ENCODE measurements at places on chromosomes 5 and 9.

- no peak for DNase-seq
These were observed 353.5 kb upstream of the RFX3 start for GRCh38 chr9:3879315-3879714.

DNA sequence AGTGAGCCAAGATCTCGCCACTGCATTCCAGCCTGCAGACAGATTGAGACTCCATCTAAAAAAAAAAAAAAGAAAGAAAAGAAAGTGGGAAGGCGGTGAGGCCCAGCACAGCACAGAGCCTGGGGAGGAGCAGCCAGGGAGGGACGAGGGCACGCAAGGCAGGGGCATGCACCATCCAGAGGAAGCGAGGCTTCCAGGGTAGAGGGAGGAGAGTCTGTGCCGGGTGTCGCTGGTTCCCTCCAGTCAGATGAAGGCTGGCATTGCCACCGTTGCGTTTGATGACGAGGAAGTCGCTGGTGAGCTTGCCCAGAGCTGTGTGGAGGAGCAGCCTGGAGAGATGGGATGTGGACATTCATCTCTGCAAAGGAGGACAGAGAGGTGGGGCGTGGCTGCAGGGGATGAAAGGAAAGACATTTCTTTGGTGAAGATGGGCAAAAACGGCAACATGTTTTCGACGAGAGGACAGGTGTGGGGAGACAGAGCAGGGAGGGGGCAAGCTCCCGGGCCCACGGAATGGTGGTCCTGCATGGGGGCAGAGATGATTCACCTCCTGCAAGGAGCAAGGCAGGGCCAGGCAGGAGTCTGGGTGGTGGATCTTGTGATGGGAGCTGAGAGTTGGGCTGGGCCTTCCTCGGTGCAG, 18.6 kb upstream of the OLFM1 start:
- DNase-seq, result no peak

GRCh38 chr5:33238826-33239695, 201.7 kb upstream of the TARS1 start:
- no peak for DNase-seq

DNA sequence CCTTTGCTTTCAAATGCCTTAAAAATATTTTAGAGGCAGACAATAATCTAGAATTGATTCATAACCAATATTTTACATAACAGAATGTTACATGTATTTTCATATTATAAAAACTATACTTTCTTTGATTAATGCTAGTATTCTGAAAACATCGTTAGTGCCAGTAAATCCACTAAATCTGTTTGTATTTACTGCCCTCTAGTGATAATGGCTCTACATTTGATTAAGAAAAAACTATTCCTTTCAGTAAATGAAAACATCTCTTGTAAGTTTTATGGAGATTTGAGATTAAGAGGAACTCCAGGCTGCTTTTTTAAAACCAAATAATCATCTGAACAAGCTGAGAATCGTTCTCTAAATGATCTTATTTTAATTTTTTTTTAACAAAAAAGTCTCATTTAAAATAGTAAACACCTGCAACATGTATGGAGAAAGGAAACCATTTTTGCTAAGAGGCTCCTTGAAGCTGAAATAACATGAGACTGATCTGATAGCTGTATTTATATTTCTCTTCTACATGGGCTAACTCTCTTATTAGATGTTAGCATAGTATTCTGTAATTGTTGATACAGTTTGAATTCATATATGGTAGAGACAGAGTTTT, 424.7 kb downstream of the RAB3C start:
- peak; percentile 28 for DNase-seq

GRCh38 chr5:95557841-95558240, 2.9 kb downstream of the ARSK start:
- no peak for DNase-seq

GRCh38 chr5:171920765-171921391, 85.6 kb downstream of the FBXW11 start:
- DNase-seq, result no peak

- DNase-seq, result no peak
These were observed 155.9 kb downstream of the NR2F1-AS1 start for GRCh38 chr5:93425096-93425495.

DNA sequence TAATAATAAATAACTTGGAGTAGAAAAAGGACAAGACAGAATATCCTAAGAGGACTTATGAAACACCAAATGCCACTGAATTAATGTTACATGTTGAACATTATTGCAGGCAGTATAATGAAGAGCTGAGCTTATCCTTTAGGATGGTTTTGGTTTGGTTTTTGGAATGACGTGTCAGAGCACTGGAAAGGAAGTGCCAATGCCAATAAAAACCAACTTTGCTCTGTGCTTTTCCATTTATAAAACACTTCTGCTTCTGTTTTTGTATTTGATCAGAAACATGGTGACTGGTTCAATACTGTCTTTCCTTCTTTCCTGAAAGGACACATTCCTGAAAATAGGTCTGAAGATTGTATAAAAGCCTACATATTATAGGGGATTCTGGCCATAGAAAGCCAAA, 4.2 kb downstream of the MEGF10 start:
- no peak for DNase-seq

DNA sequence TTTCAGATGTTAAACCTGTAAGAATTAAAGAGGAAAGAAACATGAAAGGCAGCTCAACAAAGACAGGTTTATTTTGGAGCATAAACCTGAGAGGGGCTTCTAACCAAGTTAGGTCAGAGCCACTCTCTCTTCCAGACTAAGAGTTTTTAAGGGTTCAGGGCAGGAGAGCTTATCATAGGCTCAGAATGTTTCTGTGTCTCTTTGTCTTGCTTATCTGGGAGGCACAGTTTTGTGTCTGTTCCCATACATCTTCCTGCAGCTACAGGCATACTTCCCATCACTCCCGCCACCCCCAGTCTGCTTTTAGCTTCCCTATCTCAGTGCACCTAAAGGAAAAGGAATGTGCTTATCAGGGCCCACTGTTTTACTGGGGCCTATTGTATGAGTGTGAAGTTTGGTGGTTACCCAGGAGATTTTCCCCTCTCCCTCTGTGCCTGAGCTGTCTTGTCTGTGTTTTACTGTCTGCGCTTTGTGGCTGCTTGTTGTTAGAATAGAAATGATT, 21.9 kb downstream of the CD14 start:
- DNase-seq, result no peak

- no peak for DNase-seq
These were observed 209.3 kb downstream of the DAB2IP start for GRCh38 chr9:121860744-121861143.

GRCh38 chr5:1763548-1763911, 36.1 kb downstream of the MRPL36 start:
- DNase-seq, result peak; percentile 45

GRCh38 chr5:145056800-145057199, 778.3 kb downstream of the PRELID2 start:
- DNase-seq, result no peak

GRCh38 chr5:111784491-111785181, 27.6 kb upstream of the NREP start:
- DNase-seq, result no peak

DNA sequence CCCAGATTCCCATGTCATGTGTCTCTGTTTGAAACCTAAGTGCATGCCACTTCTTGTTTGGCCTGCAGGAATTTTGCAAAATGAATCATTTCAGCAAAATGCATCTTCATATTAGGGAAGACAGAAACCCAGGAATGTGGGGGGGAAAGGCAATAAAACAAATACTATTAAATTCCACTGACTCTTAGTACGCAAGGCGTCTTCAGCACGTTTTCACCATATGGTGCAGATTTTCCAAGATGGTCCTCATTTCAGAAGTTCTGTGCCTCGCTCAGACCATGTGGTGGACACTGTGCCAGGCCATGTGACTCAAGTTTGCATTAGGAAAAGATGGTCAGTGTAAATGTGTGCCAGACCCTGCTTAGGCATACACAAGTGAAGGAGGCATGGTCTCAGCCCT, 184.0 kb downstream of the ACTL7B start:
- no peak for DNase-seq

DNA sequence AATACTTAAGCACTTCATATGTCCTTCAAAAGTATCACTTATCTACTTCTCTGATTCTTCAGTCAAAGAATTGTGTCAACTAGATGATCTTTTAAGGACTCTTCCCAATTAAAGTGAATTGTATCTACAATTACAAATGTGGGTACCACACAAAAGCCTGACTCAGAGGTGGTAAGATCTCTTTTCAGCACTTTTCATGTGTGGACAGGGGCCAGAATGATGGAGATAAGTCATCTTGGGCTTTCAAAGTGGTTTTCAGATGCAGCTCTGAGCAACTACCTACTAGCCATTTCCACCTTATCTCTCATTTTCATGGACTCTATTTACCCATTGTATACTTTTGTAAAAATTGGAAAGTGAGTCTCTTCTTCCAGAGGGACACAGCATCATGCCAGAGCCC, 8.4 kb downstream of the COX7C start:
- no peak for DNase-seq

DNA sequence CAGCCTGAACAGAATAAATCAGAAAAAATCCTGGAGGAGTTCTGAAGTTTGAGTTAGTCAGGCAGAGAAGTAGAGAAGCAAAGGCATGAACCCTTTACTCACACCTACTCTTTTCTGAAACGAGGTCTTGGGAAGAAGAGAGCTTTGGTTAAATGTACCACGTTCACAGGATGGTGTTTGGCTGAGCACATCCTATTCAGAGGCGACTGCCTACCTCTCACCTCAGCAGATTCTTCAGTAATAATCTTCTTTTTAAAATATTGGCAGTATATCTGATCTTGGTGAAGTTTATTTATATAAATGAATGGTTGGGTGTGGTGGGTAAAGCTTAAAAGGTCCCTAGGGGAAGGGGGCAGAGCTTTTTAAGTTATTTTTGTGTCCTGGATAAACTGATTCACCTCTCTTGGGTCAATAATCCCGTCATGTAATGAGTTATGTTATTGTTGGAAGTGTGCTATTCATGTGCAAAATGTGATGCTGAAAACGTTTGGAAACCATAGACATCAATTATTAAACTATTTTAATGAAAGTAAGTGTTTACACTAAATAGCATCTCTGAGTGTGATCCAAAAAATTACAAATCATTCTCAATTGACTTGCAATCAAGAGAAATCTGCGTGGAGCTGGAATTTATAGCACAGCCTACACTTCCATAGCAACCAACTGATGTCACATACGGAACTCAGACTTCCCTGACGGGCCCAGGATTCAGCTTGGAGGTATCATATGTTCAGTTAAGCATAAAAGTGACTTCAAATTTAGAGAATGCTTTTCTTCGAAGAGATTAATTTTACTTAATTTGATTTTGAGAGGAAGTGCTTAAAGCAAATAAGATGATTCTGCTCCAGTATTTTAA, 94.3 kb upstream of the EQTN start:
- DNase-seq, result no peak

DNA sequence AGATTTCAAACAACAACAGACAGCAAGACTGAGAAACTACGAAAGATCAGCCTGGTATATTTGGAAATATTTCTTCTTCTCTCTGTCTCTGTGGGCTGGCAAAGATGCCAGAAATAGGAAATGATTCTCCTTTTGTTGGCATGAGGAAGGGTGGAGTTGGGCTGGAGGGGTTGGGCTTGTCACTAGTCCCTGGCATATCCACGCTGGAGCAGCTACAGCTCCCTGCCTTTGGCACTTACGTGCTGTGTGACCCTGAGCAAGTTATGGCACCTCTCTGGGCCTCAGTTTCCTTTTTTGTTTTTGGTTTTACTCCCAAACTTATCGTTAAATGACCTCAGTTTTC, 354 bp upstream of the KCNMB1 start:
- no peak for DNase-seq

GRCh38 chr9:110179734-110180133, 28.2 kb downstream of the C9orf152 start:
- DNase-seq, result no peak

- DNase-seq, result no peak
These were observed 166.7 kb downstream of the PAPPA start for GRCh38 chr9:116320290-116320689.

GRCh38 chr9:113474360-113475028, 11.0 kb downstream of the RGS3 start:
- no peak for DNase-seq

DNA sequence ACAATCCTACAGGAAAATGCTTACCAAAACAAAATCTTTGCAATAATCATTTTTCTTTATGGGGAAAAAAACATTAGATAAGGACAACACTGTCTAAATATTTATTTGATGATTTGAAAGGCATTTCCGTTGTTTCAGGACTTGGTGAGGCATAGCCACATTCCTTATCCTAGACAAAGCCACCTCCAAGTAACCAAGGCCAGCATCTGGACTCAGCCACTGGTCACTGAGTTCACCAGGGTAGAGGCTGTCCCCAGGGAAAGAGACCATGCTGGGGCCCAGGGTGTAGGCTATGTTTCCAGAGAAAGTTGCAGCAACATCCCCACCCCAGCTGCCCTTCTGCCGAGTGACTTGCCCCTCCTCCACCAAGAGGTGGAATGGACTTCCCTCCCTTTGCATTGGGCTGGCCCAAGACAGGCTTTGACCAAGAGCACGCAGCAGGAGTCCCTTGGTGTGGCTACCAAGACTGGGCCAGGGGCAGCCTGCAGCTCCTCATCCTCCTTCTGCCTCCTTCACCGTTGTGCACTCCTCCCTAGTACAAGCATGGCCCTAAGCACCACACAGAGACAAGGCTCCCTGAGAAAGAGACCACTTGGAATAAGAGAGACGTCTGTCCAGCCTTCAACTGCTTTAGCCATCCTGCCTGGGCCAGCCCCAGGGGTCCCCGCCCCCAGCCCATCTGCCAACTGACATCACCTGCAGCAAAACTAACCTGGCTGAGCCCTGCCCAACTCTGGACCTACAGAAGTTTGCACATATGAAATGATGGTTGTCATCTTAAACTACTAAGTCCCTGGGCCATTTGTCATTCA, 68.1 kb upstream of the SPIN1 start:
- no peak for DNase-seq

GRCh38 chr5:61915646-61916045, 390.4 kb upstream of the KIF2A start:
- no peak for DNase-seq

DNA sequence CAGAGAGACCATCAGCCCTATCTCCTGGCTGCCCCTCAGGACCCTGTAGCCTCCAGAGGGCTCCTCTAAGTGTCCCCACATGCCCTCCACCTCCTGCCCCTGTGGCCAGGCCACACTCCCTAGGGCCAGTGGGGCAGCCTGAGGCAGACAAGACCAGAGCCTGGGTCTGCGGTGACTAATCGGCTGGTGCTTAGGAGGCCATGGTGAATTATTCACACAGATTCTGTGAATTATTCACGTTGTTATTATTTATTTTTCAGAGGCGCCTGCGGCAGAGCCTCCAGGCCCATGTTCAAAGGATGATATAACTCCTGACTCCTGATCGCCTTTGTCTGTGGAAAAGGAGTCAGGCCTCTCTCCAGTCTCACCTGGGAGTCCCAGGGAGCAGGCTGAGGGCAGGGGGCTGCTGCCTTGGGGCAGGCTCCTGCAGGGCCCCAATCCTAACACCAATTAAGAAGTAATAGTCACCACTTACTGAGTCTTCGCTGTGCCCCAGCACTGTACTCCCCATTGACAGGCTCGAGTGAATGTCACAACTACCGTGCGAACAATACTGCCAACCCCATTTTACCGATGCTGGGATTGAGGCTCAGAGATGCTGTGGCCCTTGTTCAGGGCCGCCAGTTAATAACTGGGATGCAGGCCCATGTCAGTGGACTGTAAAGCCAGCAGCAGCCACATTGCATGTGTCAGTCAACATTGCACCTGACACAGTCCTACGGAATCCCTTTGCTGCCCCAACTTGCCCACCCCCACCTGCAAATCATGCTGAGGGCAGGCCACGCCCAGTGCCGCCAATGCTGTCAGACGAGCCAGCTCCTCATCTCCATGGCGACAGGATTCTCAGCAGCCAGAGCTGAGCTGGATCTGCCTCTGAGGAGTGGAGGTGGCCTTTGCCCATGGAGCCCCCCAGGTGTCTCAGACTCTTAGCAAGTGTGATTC, 94.9 kb downstream of the PCDH1 start:
- DNase-seq, result no peak

- DNase-seq, result no peak
These were observed 48.7 kb downstream of the CAMSAP1 start for GRCh38 chr9:135858491-135859185.
